HFF-Myc (cell line): ENCODE measurements at places on chromosomes 1 and 21.

DNA sequence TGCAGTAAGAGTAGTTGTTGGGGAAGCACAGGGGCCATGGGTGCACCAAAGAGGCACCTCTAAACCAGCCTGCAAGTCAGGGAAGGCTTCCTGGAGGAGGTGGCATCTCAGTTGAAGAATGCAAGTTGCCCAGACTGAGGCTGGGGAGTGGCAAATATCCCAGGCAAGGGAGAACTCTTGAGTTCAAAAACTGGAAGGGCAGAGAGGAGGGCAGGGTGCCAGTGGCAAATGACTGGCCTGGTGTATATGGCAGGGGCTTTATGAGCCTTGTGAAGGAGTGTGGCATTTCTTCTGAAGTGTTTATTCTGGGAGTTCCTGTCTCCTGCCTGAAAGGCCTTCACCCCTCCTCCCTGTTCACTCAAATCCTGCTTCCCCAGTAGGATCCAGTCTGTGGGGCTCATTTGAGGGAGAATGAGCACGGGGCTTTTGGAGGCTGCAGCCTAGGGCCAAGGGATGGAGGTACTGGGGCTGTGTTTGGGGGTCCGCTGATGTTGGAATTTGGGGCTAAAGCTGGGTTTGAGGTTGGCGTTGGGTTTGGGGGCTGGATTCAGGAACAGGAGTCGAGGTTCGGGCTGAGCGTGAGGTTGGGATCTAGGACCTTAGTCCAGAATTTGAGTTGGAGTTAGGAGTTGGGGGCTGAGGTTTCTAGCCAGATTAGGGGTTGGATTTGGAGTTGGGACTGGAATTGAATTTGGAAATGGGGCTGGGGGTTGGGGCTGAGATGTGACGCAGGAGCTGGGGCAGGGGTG is at the start of gene TMEM125:
Gene TMEM125 (plus strand): TSS at position 357 of the 749 bp plus-strand sequence. CDS start 2,740 bp downstream, outside the sequence.
- DNase-seq: no peak

GRCh38 chr1:69076631-69077030 is 491.1 kb upstream of the LRRC7 start:
- no peak for DNase-seq

DNA sequence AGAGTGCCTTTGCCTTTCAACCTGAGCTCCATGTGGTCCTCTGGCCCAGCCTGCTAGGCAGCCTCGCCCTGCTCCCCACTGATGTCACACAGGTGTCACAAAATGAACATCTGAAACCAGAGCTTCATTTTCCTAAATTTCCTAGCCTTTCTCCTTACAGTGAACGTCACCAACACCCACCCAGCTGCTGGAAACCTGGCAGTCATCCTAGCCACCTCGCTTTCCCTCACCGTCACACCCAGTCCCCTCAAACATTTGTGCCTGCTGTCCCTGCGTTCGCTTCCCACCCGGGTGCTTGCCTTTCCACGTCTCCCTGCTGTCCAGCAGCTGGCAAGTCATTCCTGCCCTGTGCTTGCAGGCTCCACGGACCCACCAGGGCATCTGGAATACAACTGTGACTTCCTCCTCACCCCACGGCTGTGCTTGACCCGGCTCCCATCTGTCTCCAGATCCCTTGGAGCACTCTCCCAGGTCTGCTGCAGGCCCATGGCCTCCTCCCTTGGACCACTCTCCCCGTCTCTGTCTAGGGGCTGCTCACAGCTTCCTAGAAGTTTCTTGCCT is 23.5 kb downstream of the ADARB1 start:
- DNase-seq: no peak

- DNase-seq: peak; percentile 93
These were observed 32.2 kb downstream of the BATF3 start for GRCh38 chr1:212667223-212668139.

DNA sequence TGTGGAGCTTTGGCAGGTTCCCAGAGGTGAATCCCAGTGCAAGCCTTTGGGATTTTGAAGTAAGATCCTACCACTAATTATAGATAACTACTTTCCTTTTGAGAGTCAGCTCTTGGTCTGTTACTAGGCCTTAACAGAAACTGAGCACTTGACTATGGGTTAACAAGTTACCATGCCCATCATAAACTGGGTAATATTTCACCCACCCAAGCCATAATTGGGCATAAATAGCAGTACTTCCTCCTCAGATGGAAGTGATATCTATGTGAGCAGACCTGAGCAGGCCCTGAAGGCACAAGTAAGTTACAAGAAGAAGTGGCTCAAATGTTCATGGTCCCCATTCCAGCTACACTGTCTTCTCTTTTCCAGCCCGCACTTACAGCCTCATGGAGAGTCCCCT is 475.9 kb downstream of the LRRIQ3 start:
- DNase-seq: no peak

- peak; percentile 100 for DNase-seq
These were observed 32.8 kb upstream of the DNASE2B start for GRCh38 chr1:84365225-84366221.

- no peak for DNase-seq
These were observed 24.0 kb downstream of the PGLYRP3 start for GRCh38 chr1:153288634-153289275.
